NB4 (cell line): ENCODE measurements at places on chromosomes 16 and 17.

DNA sequence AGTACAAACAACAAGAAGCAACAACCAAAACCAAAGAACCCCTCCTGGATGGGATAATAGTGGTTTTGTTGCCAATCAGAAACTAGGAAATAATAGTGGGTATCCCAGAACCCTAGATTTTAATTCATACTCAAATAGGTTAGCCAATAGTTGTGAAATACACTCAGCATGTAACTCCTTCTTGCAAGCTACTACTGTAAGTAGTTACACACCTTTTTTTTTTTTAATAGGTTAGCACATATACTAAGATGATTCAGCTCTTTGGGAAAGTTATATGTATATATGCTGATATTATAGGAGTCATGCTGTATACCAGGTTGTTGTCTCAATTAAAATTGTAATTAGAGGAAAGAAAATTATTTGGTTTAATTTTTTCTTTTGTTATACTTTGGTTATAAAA is 92.5 kb upstream of the HAS3 start:
- DNase-seq, result no peak

GRCh38 chr17:28883967-28884702 is 13.4 kb downstream of the FLOT2 start:
- no peak for DNase-seq

GRCh38 chr17:15436473-15437302 is 30.7 kb downstream of the CDRT4 start:
- DNase-seq, result peak; percentile 60

GRCh38 chr17:71527311-71527710 is 593.5 kb upstream of the SOX9 start:
- no peak for DNase-seq

DNA sequence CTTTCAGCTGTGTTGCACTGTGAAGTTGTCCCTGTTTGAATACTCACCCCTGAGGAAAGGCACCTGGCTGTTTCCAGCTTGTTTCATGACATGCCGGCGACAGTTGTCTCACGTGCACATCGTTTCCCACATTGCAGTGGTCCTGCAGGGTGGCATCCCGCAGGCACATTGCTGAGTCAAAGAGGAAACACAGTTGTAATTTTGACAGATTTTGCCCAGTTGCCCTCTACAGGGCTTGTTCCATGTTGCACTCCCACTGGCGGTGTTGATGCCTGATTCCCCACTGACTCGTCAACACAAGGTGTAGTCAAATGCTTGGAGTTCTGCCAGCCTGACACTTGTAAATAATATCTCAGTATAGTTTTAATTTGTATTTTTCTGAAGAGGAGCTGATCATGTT is 23.8 kb downstream of the EPN2 start:
- peak; percentile 33 for DNase-seq

DNA sequence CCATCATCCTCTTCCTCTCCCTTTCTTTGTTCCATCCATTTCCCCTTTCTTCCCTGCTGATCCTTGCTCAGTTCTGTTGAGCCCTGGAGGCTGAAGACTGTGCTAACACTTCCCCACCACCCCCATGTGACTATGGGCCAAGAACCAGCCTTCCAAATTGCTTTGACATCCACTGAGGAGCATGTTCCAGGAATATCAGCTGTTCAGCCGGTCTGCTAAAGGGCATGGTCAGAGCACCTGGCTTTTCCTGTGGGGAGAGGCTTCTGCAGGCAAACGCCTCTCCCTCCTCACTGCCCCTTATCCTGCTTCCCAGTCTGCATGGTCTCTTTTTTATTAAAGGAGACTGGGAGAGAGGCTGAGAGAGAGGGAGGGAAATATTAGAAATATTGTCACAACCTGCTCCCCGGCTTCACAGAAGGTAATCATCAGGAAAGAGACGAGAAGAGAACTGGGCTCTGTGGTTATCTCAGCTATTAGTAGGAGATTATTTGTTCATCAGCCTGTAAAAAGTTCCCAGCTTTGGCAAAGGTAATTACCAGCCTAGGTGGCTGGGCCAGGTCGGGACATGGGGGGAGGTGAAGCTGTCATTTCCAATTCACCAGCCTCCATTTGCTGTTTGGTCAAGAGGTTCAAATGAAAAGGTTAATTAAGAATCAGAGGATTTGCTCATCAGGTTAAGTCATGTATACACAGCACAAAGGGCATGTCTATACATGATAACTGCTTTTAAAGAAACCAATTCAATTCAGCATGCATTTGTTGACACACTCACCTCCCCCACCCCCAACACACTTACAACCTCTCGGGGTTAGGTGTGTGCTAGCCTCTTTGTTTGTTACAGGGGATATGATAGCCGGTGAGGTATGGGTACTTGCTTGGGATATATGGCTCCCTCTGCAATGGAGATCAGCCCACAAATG is 83.7 kb upstream of the CRHR1 start:
- no peak for DNase-seq

GRCh38 chr16:84851192-84852127 is 31.7 kb downstream of the CRISPLD2 start:
- no peak for DNase-seq

GRCh38 chr17:41864498-41864835 is 756 bp downstream of the KLHL11 start:
- DNase-seq, result no peak

GRCh38 chr16:20865420-20866131 is 34.6 kb downstream of the DCUN1D3 start:
- DNase-seq, result no peak

GRCh38 chr17:44345454-44346026 is 438 bp downstream of the GRN start:
- DNase-seq, result peak; percentile 78

DNA sequence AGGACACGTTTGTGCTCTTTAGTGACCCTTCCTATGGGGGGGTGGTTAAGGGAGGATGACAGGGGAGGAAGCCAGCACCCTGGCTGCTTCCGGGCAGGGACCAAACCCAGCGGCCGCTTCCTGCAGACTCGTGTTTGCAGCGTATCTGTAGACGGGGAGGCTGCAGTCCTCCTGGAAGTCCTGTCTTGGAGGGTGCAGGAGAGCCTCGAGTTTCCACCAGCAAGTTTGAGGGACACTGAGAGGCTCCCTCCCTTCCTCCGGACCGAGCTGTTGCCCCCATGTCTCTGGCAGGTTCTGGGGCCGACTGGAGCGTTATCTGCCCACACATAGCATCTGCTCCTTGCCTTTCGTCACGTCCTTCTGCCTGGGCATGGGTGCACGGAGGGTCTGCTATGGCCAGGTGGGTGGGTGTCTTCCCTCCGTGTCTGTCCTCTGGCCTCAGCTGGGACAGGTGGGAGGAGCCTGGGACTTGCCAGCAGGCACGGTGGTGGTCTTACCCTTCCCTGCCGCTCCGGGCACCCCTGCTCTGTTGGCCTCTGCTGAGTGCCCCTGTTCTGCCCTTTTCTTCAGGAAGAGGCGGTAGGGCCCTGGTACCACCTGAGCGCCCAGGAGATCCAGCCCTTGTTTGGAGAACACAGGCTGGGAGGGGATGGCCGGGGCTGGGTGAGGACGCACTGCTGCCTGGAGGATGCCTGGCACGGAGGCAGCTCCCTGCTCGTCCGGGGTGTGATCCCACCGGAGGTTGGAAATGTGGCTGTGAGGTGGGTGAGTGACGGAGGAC is 8.8 kb downstream of the ENGASE start:
- no peak for DNase-seq

GRCh38 chr16:85652431-85653221 is 36.1 kb downstream of the GINS2 start:
- peak; percentile 32 for DNase-seq

DNA sequence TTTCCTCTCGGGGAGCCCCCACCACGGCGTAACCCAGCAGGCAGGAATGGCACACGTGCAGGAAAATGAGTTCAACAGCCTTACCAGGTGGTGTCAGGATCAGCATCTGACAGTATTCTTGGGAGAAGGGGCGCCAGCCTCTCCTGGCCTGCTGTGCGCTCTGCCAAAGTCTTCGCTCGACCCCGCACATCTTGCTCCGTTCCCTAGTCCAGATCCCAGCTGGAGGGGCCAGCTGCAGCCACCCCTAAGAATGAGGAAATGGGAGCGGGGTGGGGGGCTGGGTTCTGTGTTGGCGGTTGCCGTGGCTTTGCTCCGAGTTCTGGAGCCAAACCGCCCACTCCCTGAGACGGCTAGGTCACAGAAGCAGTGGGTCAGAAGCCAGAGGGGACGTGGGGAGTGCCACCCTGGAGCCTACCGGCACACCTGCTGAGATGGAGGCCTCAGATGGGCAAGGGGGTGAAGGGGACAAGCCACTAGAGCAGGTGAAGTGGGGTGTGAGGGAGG is at the start of gene CHCT1:
Gene CHCT1, plus strand, starts transcription at position 328 of the 504 bp plus-strand sequence. Its CDS starts 104 bp downstream, at position 432.
- DNase-seq, result peak; percentile 17

DNA sequence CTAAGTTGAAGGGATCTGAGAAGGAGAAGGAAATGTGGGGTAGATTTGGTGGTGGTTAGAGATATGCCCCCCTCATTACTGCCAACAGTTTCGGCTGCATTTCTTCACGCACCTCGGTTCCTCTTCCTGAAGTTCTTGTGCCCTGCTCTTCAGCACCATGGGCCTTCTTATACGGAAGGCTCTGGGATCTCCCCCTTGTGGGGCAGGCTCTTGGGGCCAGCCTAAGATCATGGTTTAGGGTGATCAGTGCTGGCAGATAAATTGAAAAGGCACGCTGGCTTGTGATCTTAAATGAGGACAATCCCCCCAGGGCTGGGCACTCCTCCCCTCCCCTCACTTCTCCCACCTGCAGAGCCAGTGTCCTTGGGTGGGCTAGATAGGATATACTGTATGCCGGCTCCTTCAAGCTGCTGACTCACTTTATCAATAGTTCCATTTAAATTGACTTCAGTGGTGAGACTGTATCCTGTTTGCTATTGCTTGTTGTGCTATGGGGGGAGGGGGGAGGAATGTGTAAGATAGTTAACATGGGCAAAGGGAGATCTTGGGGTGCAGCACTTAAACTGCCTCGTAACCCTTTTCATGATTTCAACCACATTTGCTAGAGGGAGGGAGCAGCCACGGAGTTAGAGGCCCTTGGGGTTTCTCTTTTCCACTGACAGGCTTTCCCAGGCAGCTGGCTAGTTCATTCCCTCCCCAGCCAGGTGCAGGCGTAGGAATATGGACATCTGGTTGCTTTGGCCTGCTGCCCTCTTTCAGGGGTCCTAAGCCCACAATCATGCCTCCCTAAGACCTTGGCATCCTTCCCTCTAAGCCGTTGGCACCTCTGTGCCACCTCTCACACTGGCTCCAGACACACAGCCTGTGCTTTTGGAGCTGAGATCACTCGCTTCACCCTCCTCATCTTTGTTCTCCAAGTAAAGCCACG is 28.3 kb downstream of the STH start:
- DNase-seq, result no peak
